Cardiac septum (tissue), 1 donor: ENCODE measurements at places on chromosomes 5 and 9.

DNA sequence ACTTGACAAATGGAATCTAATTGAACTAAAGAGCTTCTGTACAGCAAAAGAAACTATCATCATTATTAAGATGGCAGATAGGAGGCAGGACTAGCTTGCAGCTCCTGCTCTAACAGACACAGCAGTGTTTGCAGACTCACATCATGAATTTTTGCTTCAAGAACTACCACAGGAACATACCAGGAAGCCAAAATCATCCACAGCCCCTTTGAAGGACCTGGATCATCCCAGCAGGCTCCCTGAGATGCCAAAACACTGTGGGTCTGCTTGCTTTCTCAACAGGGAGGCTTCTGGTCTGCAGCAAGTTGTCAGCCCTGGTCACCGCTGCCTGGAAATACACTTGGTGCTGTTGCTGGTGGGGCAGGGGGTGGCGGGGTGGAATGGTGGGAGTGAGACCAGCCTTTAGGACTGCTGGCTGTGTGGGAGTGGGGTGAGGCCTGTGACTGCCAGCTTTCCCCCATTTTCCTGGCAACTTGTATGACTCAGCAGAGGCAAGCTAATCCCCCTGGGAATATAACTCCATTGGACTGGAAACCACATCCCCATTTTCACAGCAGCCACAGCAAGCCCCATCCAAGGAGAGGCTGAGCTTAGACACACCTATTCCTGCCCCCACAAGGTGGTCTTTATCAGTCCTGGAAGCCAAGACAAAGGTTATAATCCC, 533.8 kb upstream of the CYLC2 start:
- no peak for DNase-seq

- DNase-seq: no peak
Measured at GRCh38 chr5:2686321-2687124, 65.0 kb downstream of the IRX2 start.

DNA sequence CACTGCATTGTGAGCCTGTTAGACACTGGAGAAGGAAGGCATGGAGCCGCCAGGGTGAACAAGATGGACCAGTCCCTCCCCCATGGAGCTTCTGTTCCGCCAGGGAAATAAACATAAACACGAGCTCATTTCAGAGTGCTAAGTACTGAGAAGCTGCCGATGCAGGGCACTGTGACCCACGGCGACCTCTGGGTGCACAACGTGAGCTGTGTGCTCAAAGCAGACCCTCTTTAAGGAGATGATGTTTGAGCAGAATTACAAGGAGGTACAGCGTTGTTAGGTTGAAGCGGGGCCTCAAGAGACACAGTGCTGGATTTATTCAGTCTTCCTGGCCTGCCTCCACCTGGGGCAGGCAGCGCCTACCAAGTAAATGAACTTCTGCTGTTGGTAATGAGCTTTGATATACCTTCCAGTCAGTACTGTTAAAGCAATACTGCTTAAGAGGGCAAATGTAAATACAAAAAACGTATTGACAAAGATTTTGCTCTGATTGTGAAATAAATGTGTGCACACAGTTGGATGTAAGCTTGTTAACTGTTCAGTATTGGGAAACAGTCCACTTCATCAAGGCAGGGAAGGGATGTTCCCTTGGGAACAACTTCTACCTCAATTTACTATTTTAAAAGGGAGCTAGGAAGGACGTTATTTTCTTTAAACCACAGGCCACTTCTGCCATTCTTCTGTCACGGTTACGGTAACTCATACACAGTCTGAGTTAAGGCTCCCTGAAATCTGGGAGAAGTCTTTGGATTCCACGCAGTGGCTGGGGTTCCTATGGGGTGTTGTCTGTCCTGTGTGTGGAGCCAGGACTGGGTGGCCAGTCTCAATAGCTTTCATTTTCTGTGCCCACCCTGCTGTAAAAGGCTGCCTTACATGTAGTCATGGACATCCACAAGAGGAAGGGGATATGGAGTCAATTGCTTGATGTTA, 48.9 kb upstream of the DMRT1 start:
- DNase-seq: no peak

DNA sequence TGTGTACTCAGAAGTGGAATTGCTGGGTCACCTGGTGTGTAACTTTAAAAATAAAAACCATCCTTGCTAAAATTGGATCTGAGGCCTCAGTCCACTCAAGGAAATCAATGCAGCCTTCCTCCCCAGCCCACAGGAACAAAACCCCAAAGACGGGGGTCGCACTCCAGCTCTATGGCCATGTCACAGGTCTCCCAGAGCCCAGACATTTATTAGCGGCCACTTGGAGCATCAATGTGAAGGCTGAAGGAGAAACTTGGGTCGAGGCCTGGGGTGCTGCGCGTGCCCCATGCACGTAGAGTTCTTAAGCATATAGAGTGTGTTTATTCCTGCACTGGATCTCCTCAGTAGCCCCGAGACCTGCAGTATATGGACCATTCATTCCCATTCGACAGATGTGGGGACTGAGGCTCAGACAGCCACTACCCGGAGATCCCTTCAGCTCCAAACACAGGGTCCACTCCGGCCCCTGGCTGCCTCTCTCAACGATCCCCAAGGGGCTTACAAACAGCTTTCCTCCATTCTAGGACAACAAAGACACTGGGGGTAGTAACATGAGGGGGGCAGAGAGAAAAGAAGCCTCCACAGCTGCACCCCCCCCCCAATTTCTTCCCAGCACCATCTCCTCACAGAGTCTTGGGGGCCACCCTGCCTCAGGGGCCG, 14.3 kb upstream of the OLFM1 start:
- DNase-seq: peak; percentile 44

GRCh38 chr9:12777121-12778022, 2.6 kb downstream of the LURAP1L start:
- DNase-seq: no peak

DNA sequence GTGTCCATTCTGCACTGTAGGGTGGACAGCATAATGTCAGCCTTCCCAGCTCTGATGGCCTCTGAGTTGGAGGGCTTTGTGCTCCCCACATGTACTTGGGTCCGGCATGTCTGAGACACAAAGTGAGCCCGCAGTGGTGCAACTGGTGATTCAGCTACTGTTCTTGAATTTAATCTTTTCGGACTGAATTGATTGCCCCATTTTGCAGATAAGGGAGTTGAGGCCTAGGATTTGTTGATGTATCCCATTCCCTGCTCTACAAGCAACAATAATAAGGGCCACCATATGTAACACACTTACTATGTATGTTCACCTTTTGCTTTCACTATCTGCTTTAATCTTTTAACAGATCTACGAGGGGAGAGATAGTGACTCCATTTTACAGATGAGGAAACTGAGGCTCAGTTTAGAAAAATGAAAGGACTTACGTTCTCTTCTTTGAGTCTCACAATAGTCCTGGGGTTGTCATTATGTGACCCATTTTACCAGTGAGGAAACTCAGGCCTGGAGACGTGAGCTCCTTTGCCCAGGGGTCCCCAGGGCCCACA, 4.5 kb downstream of the GSN start:
- no peak for DNase-seq

GRCh38 chr5:16812448-16812847, 123.6 kb downstream of the MYO10 start:
- no peak for DNase-seq

GRCh38 chr5:53318303-53318702, 162.1 kb upstream of the FST start:
- DNase-seq: no peak

DNA sequence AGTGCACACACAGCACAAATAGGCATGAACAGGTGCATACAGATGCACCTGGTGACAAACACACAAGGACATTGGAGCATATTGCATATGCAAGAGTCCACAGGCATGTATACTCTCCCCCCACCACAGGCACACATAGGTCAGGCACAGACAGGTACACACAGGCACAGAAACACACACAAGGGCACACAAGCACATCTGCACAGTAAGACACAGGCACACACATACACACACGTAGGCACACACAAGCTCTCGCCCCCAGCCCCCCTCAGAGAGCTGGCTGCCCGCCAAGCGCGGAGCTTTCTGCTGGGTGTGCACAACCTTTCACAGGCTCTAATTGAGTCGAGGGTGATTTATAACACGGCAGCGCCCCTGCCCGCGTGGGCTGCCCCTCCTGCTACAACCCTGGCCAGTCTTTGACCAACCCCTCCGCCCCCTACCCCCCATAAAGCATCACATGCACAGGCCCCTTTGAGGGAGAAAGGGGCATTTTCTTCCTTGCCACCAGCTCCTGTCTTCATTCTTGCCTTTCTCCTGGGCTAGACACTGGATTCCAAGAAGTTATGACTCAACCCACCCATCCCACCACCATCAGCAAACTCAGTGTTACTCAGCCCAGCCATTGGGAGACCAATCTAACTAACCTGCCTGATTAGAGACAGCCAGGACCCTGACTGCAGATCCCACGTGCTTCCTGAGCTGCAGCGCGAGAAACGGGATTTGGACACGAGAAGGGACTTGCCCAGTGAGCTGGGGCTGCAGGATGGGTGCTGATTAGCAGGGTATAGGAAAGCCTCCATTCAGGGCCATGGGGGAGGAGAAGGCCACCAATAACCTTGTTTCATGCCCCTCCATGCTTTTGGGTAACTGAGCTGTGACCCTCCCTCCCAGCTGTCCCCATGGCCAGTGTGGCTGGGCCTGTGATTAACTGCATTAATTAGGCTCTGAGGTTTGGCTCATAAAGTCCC, 42.8 kb upstream of the PSD2 start:
- no peak for DNase-seq

- no peak for DNase-seq
Measured at GRCh38 chr5:134917070-134917815, 12.3 kb downstream of the PCBD2 start.

GRCh38 chr9:93830606-93831005, 124.5 kb downstream of the BARX1 start:
- no peak for DNase-seq

GRCh38 chr5:93821891-93822415, 80.6 kb upstream of the POU5F2 start:
- DNase-seq: no peak

- no peak for DNase-seq
Measured at GRCh38 chr5:106759152-106759551, 911.6 kb downstream of the EFNA5 start.

- no peak for DNase-seq
Measured at GRCh38 chr9:94826644-94827410, 100.3 kb downstream of the AOPEP start.

DNA sequence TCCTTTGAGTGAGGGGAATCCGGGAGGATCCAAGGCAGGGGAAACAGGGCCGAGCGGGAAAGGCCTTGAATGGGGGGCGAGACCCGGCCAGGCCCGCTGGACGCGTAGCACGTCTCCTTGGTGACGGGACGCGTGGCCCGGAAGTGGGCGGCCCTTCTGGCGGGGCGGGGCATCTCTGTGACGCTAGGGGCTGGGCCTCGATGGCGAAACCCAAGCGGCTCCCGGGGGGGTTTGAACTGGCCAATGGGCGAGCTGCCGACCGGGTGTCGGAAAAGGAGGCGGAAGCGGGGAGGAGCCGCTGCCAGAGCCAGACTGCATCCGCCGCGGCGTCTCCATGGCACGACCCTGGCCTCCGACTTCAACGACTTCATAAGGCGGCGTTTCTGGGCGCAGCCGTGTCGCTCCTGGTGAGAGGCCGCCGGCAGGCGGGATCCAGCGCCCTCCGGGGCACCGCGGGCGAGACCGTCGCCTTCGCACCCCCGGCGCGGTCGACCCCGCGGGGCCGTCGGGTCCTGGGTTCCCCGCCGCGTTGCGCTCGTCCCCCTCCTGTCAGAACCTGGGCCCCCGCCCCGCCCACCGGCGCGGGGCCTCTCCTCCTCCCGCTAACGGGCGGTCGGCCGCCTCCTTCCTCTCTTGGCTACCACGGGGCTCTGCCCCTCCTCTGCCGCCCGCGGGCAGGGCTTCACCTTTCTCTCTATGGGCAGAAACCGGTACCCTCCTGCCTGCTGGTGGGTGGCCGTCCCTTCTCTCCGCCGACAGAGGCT, at the start of gene ODF2:
TSS of gene ODF2 (plus strand) at position 158 of the 764 bp plus-strand sequence. CDS start at position 244, 86 bp downstream.
- peak; percentile 99 for DNase-seq

- DNase-seq: no peak
Measured at GRCh38 chr9:91354881-91355280, 6.8 kb downstream of the AUH start.

DNA sequence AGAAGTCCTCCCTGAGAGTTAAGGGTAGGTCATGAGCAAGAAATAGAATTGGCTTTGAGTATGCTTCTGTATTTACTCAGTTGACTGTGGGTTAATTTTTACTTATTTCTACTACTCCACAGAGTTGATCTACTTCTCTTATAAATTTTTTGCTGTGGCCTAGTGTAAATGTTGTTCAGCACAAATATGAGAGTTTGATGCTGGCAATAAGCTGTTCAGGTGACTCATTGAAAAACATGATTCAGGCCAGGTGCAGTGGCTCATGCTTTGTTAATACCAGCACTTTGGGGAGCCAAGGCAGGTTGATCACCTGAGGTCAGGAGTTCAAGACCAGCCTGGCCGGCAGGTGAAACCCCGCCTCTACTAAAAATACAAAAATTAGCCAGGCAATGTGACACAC, 4.5 kb upstream of the CDK7 start:
- no peak for DNase-seq

- no peak for DNase-seq
Measured at GRCh38 chr5:58786035-58786434, 203.2 kb downstream of the RAB3C start.

GRCh38 chr9:68904454-68904853, 109.5 kb downstream of the PRKACG start:
- DNase-seq: no peak

DNA sequence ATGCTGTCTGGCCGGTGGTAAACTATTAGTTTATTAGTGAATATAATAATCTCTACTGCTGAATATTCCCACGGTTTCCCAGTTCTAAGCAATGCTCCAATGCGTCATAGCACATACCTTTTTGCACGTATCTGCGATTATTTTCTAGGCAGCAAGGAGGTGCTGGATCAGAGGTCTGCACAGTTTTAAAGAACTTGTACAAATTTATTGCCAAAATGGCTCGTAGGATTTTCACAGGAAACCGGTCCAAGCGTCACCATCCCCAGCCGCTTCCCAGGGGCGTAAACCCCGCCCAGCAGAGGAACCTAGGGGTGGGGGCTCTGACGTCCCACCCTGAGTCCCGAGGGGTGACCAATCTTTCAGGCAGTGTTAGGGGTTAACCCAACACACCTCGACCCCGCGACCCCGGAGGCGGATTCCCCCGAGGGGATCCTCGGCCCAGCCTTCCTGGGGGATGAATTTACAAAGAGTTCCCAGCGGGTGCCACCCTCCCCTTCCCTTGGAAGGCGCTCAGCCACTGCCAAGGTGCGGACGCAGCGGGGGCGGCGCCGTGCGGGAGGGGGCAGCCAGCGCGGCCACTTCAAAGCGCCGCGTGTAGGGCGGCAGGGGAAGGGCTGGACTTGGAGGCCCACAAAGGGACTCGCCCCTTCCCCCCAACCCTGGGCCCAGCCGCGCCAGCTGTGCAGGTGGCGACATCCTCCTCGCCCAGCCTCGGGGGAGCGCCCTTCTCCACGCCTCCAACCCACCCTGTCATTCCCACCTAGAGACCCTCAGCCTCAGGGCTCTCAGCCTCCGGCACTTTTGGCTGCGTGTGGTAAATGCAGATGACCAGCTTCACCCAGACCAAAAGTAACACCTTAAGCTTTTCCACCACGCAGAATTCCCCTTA, 43.5 kb upstream of the TCF7 start:
- no peak for DNase-seq

DNA sequence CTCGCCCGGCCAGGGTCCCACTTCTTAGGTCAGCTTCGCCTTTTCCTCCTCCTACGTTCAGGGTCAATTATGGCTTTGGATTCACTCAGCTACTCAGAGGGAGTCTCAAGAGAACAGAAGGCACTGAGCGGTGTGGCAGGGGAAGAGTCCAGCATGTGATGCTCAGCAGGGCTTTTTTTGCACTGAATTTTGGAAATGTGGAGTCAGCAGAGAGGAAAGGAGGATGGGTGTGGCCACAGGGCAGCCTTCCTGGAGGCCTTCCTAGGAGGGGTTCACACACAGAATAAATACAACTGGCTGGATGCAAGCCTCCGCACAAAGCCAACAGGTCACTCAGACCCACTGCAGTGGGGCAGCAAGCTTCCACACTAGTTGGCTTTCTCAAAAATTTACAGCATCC, 4.8 kb downstream of the NAIF1 start:
- no peak for DNase-seq
